Pancreas (tissue), 10 donors: ENCODE measurements at places on chromosomes 12 and 14. TPM values are rescaled to one million over a fixed set of nuclear protein-coding genes. Genes with fewer than 3 reads are reported as not detected.

DNA sequence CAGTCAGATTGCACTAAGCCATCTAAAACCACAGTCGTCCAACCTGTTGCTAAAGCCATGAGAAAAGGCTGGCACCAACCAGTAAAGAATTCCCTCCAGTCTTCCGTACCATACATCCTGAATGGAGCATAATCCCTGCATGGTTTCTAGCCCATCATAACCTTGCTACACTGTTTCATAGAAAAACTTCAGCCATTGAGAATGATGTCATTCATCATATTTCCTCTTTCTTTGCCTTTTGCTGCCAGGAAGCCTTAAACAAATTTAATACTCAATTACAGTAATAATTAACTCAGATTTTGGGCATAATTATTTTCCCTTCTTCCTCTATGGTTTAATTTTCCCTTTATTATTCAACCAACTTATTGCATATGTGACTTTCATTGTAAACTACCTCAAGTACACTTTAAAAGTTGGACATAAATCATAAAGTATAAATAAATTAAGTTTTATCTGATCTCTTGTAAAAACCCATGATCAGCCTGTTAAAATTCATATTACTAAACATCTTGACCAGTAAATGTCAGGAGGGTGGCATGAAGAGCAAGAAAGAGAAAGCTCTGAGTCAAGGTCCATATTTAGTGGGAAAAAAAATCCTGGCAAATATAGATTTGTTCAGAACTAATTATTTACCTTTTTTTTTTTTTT lies 264.7 kb downstream of the ZFP36L1 start:
- DNase-seq = no peak

- no peak for DNase-seq
Measured at GRCh38 chr12:53973236-53974042, 513 bp downstream of the HOXC11 start.

The MANSC4 gene
- total RNA-seq = not detected

The CEBPE gene
- total RNA-seq = not detected

GRCh38 chr12:90098132-90098779 lies 389.6 kb upstream of the ATP2B1 start:
- no peak for DNase-seq

DNA sequence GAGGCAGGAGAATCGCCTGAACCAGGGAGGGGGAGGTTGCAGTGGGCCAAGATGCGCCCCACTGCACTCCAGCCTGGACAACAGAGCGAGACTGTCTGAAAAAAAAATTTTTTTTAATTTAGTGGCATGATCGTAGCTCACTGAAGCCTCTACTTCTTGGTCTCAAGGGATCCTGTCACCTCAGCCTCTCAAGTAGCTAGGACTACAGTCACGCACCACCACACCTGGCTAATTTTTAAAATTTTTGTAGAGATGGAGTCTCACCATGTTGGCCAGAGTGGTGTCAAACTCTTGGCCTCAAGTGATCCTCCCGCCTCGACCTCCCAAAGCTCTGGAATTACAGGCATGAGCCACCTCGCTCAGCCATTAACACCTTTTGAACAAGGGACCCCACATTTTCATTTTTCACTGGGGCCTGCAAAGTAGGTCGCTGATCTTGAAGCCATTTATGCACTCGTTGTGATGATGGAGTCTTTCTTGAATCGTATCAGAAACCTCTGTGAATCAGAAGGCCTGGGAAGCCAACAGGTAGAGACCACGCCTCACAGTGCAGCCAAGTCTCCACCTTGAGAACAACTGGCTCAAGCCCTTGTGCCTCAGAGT lies 5.9 kb downstream of the HCAR1 start:
- DNase-seq = no peak

DNA sequence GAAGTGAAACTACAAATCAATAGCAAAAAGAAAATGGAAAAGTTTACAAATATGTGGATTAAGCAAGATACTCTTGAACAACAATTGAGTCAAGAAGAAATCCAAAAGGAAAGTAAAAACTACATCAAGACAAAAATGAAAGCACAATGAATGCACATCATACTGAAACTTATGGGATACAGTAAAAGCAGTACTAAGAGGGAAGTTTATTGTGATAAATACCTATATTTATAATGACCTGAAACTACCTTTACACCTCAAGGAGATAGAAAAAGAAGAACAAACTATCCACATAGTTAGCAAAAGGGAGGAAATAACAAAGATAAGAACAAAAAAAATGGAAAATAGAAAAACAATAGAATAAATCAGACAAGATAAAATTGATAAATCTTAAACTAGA lies 375.0 kb downstream of the TRHDE start:
- no peak for DNase-seq

The AQP6 gene
- not detected for total RNA-seq

DNA sequence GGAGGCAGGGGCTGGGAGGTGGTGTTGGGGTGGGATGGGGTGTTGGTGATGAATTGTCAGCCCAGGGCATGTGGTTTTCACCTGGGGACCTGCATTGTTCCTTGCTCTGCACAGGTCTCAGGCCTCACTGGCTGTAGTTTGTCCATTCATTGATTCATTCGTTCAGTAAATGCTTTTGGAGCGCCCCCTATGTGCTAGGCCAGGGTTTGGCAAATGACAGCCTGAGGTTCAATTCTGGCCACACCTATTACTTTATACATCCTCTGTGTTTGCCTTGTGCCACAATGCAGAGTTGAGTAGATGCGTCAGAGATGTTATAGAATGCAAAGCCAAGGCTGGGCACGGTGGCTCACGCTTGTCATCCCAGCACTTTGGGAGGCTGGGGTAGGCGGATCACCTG lies 4.7 kb downstream of the ADCK1 start:
- DNase-seq = no peak

The FZD10 gene
- total RNA-seq = 0.15 TPM

- no peak for DNase-seq
Measured at GRCh38 chr14:38789805-38790204, 313.2 kb downstream of the SEC23A start.

DNA sequence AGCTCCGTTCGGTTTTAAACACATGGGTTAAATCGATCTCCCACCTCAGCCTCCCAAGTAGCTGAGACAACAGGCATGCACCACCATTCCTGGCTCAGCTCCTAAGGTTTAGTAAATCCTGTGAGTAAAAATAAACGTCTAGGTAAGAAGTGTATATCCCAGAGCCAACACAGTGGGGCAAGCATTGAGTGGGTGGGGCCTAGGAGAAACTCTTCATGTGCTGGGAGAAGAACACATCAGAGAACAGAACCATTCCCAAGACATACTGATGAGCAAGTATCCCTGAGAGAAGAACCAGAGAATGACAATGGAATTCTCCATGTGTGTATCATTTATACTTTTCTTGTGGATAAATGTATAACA lies 86.3 kb downstream of the SEC23A start:
- no peak for DNase-seq

GRCh38 chr12:47909839-47910465 lies 5.2 kb upstream of the VDR start:
- no peak for DNase-seq

The CCNT1 gene
- 17.4 TPM for total RNA-seq

GRCh38 chr12:52351196-52352059 lies 15.9 kb downstream of the KRT85 start:
- DNase-seq = peak; percentile 60

- no peak for DNase-seq
Measured at GRCh38 chr14:51473808-51474565, 177.7 kb upstream of the FRMD6 start.

DNA sequence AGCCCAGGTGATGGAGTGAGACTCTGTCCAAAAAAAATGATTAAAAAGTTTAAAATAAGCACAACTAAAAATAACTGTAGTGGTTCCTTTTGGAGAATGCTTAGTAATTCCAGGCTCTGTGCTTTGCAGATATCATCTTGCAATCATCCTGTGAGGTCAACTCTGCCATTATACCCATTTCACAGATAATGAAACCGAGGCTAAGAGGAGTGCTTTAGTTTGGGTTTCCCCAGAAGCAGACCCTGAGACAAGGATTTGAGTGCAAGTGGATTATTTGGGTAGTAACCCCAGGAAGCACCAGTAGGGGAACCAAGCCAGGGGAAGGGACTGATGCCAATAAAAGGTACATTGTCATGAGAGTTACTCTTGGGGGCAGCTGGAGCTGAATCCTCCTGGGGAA lies 44.7 kb downstream of the RIN3 start:
- DNase-seq = no peak

DNA sequence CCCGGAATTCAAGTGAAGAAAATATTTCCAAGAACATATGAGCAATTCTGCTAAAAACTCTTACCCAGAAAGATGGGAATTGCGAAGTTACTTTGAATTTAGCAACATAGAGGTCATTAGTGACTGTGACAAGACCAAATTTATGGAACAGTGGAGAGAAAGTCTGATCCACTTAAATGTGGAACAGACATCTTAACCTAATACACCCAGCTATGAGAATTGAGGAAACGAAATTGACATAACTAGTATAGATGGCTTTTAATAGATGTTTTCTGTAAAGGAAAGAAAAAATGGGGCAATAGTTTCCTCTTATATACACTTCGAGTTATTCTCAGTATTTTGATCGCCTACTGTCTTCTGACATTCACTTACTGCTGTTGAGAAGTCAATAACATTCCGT lies 4.6 kb downstream of the OVCH1 start:
- DNase-seq = no peak

DNA sequence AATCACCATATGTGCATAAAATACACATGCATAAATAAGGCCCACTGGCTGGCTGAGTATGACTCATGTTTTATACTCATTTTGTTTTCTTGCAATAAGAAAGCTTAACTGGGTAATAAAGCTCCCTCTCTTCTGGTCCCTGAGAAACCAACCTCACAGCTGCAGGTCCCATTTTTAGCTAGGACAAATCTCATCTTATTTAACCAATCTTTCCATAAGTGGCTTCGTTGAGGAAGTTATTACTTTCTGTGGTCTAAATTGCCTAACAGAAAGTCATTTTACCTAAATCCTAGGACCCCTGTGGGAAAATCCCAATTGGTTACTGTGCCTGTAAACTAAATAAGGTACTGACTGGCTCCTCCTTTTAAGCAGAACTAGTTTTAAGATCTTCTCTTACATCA lies 232.8 kb upstream of the FBXO33 start:
- no peak for DNase-seq

GRCh38 chr12:29743801-29744200 lies 39.9 kb downstream of the TMTC1 start:
- no peak for DNase-seq

DNA sequence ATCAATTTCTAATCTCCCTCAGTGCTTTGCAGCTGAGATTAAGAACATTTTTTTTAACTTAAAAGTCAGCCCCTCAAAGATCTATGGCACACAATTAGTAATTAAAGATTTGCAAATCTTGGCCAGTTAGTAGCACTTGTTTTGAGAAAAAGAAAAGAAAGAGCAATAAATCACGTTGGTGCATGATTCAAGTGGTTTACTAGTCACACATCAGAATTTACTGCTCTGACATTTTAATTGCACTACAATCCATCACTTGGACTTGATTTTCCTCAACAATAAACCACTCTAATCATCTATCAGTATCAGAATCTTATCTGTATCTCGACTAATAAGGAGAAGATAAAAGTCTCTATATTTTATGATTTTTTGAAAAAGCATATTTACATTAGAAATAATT lies 154.3 kb downstream of the HELB start:
- no peak for DNase-seq

The GALNT16 gene
- 2.8 TPM for total RNA-seq

The KLRB1 gene
- 0.98 TPM for total RNA-seq

- DNase-seq = no peak
Measured at GRCh38 chr12:56062996-56063395, 17.0 kb upstream of the ERBB3 start.

GRCh38 chr12:46522071-46522470 lies 149.5 kb upstream of the SLC38A2 start:
- no peak for DNase-seq

The CEP170B gene
- total RNA-seq = 26.3 TPM

GRCh38 chr12:131709226-131709625 lies 1.7 kb upstream of the SFSWAP start:
- no peak for DNase-seq

DNA sequence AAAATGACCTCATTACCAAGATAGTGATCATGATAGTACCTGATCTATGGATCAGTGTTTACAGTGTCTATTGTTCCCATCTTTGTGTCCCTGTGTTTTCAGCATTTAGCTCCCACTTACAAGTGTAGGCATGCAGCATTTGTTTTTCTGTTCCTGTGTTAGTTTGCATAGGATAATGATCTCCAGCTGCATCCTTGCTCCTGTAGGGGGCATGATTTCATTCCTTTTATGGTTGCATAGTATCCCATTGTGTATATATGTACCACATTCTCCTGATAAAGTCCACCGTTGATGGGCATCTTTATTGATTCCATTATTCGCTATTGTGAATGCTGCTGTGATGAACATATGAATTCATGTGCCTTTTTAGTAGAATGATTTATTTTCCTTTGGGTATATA lies 215.4 kb upstream of the NAV3 start:
- DNase-seq = no peak

- no peak for DNase-seq
Measured at GRCh38 chr12:130245251-130245650, 83.0 kb downstream of the FZD10 start.
